Activated CD4-positive, CD25-positive, alpha-beta regulatory T cell treated with anti-CD3 and anti-CD28 coated beads, Interleukin-2, amount 50 U/mL, for 16 hours (primary cell): ENCODE measurements at places on chromosomes 2 and 18.

GRCh38 chr2:15547115-15547876 lies 13.8 kb downstream of the NBAS start:
- no peak for DNase-seq

- DNase-seq: no peak
Observed at GRCh38 chr2:112493048-112493447, 11.1 kb downstream of the TTL start.

GRCh38 chr18:63318889-63319382 lies 633 bp downstream of the BCL2 start:
- DNase-seq: no peak

DNA sequence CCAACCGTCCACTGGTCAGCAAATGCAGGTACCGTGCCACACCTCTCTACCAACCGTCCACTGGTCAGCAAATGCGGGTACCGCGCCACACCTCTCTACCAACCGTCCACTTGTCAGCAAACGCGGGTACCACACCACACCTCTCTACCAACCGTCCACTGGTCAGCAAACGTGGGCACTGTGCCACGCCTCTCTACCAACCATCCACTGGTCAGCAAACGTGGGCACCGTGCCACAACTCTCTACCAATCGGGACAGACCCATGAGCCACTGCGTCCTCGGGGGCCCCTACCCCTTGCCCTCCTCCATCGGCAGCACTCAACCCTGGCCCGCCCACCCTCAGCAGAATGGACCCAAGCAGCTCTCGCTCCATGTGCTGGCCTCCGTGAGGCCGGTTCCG lies 226.4 kb upstream of the SALL3 start:
- DNase-seq: no peak

DNA sequence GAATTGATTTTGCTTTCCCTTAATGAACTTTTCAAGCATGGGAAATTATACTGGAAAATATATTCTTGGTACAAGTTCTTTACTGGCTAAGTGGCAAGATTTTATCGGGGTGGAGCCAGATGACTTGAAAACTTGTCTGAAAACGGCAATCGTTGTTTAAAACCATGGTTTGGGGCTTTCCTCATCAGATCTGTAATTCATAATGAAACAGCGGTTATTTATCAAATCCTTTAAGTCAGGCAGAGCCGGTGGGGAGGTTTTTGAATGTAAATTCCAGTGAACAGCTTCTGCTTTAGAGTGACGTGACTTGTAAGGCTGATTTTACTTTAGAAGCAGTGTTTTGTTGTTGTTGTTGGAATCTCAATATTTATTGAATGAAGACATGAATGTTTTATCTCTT lies 2.6 kb downstream of the SEC11C start:
- peak; percentile 9 for DNase-seq

- DNase-seq: no peak
Observed at GRCh38 chr2:217521820-217522219, 481.0 kb downstream of the TNS1 start.

- no peak for DNase-seq
Observed at GRCh38 chr2:236774171-236774570, 204.5 kb downstream of the ACKR3 start.

DNA sequence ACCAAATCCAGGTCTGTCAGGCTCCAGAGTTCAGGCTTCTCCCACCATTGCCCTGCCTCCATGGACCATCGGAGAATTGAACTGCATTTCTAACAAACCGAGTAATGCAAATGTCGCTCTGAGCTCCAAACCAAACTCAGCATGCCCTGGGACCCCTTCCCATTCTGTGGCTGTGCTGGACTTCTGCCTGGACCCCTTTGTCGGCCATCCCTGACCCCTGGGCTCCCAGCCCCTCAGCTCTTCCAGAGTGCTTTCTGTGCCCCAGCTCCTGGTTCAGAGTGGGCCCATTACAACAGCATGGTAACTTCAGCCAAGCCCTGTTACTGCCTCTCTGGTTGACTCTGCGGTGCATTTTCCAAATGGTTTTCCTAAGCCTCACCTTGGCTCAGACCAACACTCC lies 55.1 kb upstream of the MAPRE3 start:
- no peak for DNase-seq

DNA sequence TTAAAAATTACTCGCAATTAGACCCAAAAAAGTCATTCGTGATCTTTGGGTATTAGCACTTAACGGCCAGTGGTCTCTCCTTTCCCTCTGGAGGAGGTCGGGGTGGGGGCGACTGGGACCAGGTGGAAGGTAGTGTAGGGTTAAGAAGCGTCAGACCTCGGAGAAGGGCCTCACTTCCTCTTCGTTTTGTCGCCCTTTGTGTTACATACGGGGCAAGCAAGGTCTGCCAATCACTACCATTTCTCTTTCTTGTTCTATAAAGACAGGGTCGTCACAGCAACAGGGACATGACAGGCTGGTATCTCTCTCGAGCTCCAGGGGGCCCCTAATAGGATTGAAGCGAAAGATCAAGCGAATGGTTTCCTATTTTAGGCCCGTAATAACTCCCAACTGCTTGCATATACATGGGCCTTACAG lies 136.6 kb downstream of the INSIG2 start:
- DNase-seq: no peak
